ENCODE measurements at places on chromosomes 6 and 20.

DNA sequence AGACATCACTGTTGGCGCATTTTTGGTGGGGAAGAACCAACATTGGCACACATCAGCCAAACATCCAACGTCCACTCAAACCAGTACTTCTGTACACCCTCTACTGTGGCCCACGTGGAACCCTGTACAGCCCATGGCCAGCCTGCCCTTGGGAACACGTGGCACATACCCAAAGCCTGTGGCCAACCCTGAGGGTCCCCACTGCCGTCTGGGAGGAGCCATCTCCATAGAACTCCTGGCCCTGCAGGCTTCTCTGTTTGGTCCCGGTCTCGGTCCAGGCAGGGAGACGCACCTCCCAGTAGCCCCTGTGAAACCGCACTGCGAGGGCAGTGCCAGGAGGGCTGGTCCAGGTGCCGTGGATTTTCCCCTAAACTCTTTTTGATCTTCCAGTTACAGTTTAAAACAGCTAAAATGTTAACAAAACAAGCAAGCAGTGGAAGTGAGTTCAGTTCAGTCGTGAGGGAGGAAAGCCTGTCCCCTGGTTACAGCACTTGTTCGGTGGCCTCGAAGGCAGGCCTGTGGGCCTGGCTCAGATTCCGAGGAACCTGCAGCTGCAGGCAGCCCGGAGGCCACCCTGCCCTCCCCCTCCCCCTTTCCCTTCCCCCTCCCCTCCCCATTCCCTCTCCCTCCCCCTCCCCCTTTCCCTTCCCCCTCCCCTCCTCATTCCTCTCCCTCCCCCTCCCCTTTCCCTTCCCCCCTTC is 233.7 kb downstream of the DLL1 start:
- DNase-seq, result no peak

GRCh38 chr20:62805711-62806382 is 1.2 kb downstream of the OGFR start:
- no peak for DNase-seq

DNA sequence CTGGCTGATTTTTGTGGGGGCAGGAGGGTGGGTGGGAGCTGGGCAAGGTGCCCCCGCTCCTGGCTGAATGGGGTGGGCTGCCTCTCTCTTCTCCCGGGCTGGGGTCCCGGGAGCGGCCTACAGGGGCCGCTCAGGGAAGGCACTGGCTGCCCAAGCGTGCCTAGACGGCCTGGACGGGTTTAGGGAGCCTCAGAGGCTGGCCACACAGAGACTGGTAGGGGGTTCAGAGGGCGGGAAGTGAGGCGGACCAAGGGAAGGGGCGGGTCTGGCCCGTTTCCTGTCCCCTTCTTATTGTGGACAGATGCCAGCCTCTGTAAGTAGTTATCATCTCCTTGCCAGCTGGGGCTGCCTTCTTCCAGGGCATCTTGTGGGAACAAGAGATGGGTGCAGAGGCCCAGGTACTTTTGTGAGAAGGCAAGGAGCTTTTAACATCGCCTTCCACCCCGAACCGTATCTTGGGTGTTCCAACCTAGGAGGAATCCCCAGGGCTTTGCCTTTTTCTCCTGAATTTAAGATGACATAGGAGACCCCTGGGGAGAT is 437 bp downstream of the CD40 start:
- DNase-seq, result no peak

GRCh38 chr6:137919837-137920730 is 53.0 kb downstream of the TNFAIP3 start:
- no peak for DNase-seq

GRCh38 chr20:15475483-15475882 is 1097.8 kb downstream of the KIF16B start:
- DNase-seq, result no peak

DNA sequence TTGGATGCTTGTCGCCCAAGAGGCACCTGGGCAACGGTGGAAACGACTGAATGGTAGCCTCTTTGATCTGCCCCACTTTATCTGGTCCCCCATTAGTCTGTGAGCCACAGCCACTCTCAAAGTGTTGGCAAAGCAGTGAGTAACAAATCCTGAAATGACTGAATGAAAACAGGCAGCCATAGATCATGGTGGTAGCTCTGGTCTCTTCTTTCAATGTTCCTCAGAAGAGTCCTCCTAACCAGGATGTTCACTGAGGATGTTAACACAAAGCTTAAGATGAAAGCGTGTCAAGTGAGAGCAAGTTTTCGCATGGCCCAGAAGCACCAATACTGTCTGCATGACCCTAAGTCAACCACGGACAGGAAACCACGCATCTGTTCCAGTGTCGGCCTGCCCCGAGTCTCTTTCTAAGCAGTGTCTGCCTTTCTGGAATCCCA is 107.3 kb downstream of the IRF4 start:
- peak; percentile 50 for DNase-seq

All from CD8-positive, alpha-beta T cell (primary cell).